Panc1 (cell line): ENCODE measurements at places on chromosomes 11 and 22. TPM values are rescaled to one million over a fixed set of nuclear protein-coding genes. Genes with fewer than 3 reads are reported as not detected.

PRCP gene
- total RNA-seq: 57.0 TPM

CHRDL2 gene
- 0.15 TPM for total RNA-seq

TUBA8 gene
- 1.3 TPM for total RNA-seq

ANGPTL5 gene
- total RNA-seq: not detected
